GM23338 (cell line): ENCODE measurements at places on chromosomes 16 and 17. TPM values are rescaled to one million over a fixed set of nuclear protein-coding genes. Genes with fewer than 3 reads are reported as not detected.

IKZF3 gene
- total RNA-seq: 0.76 and 1.4 TPM in 2 replicates

HNF1B gene
- total RNA-seq: 0.04 and 0.07 TPM in 2 replicates

PGS1 gene
- total RNA-seq: 65.8 and 67.1 TPM in 2 replicates

DOC2B gene
- 2.4 and 3.8 TPM in 2 replicates for total RNA-seq

- DNase-seq: no peak
These were observed 17.1 kb upstream of the PHB1 start for GRCh38 chr17:49431743-49432142.

GRCh38 chr16:48503779-48504178 is 106.2 kb downstream of the N4BP1 start:
- no peak for DNase-seq

- no peak for DNase-seq
These were observed 9.9 kb upstream of the WFIKKN1 start for GRCh38 chr16:620700-621525.

GRCh38 chr16:57899771-57900661 is 70.9 kb downstream of the CNGB1 start:
- peak; percentile 86 for DNase-seq

GRCh38 chr17:704111-704864 is 10.4 kb downstream of the VPS53 start:
- no peak for DNase-seq

DNA sequence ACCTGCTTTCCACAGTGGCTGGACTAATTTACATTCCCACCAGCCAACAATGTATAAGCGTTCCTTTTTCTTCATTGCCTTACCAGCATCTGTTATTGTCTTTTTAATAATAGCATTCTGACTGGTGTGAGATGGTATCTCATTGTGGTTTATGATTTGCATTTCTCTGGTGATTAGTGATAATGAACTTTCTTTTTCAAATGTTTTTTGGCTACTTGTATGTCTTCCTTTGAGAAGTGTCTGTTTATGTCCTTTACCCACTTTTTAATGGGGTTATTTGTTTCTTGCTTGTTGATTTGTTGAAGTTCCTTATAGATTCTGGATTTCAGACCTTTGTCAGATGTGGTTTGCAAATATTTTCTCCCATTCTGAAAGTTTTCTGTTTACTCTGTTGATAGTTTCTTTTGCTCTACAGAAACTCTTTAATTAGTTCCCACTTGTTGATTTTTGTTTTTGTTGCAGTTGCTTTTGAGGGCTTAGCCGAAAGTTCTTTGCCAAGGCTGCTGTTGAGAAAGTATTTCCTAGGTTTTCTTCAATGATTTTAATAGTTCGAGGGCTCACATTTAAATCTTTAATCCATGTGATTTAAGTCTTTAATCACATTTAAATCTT is 26.8 kb downstream of the ITGAM start:
- DNase-seq: no peak

DNA sequence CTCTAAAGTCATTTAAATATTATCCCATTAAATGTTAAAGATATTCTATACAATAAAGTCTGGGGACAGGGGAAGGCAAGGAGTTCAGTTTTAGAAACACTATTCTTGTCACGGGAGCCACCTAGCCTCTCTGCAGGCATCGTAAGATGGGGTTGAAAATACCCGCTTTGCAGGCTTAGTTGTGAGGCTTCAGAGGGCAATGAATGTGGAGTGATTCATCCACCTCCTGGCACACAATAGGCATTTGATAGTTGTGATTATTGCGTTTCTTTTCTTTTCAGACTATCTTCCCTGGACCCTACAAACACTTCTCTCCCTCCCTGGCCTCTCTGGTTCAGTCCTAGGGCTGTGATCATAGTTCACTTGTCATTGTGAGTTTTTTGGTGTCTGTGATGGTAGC is 19.6 kb downstream of the GLP2R start:
- DNase-seq: no peak

DNA sequence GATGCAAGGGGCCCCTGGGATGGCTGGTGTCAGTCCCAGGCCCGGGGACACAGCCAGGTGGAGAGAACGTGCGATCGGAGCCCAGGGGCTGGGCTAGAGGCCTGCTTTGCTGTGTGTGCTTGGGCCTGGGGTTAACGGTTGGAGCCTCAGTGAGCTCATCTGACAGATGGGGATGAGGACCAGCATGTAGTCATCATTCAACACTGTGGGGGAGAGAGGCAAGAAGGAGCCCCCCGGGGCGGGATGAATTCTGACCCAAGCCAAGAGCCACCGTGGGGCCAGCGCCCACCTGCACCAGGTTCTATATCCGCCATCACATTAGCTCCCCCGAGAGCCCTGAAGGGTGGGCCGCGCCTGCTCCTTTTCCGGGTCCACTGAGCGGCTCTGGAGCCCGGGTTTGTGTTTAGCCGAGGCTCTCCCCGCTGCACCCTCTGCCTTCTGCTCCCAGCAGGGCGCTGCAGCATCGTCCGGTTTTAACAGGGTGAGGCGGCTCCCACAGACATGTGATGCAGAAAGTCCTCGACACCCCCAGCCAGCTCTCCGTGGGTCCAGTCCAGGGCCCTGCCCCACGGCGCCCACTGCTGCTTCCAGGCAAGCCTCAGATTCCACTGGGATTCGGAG is 365.7 kb downstream of the SEC14L1 start:
- no peak for DNase-seq

DNA sequence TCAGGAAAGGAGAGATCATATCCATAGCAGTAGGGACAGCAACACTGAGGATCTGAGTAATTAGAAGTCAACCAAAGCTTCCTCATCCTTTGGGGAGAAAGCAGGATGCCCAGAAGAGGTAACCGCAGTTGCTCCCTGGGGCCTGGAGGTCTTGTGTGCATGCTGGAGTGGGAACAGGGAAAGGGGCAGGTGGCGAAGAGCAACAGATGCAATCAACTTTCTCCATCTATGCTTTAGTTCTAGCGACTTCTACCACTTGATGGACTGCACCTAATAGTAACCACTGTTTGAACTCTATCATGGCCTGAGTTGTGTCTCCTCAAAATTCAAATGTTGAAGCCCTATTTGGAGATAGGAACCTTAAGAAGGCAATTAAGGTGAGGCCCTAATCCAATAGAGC is 503.8 kb downstream of the NPIPA7 start:
- no peak for DNase-seq

DNA sequence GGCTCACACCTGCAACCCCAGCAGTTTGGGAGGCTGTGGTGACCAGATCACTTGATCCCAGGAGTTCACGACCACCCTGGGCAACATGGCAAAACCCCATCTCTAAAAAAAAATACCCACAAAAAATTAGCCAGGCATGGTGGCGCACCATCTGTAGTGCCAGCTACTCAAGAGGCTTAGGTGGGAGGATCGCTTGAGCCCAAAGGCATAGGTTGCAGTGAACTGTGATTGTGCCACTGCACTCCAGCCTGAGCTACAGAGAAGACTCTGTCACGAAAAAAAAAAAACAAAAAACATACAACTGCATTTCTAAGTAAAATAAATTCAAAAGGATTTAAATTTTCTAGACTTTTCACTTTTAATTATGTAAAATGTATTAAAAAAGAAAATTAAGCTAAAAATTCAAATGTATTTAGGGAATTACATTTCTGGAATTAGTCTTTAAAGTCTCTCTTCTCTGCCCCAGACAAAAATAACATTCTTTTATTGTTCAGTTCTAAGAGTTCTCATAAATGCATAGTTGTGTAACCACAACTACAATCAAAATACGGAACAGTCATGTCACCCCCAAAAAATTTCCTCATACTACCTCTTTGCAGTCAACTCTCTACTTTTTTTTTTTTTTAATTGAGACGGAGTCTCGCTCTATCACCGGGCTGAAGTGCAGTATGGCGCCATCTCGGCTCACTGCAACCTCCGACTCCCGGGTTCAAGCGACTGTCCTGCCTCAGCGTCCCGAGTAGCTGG is 14.1 kb downstream of the FAM222B start:
- DNase-seq: no peak

DNA sequence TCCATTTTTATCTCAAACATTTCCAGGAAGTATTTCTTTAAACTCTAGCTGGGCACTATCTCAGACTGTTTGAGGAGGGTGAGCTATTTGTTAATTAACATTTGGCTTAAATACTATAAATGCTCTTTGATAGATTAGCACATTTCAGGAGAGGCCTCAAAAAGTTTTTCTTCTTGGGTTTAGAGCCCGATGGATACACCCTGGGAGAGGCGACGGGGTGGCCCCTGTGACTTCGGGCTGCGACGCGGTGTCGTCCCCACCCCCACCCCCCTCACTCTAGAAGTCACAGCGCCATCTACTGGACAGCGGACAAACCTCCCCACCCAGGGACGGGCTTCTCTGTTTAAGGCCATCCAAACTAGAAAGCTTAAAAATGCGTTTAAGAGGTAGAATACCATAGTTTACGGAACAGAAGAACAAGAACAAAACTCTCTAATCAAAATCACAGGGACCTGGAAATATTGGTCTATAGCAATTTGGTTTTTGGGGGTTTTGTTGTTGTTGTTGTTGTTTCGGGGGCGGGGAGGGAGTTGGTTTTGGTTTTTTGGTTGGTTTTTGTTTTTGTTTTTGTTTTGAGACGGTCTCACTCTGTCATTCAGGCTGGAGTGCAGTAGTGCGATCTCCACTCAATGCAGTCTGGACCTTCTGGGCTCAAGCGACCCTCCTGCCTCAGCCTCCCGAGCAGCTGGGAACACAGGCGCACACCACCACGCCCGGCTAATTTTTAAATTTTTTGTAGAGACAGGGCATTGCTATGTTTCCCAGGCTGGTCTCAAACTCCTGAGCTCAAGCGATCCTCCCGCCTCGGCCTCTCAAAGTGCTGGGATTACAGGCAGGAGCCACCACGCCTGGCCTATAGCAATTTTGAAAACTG is 254.4 kb downstream of the C16orf95 start:
- DNase-seq: peak; percentile 93

DNA sequence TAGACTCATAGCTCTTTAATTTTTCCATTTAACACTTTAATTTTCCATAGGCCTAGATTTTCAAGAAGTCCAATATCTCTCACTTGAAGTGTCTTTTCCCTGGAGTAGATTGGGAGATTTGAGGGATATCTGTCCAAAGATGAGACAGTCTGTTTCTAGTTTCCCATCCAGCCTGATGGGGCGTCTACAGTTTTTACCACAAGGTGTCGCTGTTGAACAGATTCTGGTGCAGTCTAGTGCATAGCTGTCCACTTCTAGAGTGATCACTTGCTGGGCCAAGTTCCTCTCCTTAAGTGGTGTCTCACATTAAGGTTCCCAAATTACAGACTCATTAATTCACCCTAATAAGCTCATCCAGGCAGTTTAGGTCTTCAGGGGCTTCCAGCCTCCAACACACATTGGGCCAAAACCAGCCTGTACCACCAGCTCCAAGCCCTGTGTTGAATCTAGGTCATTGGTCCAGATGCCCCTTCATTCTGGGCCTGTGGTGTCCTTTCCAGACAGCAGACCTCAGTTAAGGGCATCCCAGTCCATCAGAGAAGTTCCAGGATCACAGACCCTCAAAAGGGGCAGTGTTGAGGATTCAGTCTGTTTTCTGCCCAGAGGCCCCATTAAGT is 9.4 kb downstream of the SNX20 start:
- DNase-seq: peak; percentile 64

GRCh38 chr16:72444696-72445095 is 272.7 kb upstream of the PMFBP1 start:
- no peak for DNase-seq

- peak; percentile 42 for DNase-seq
These were observed 51.1 kb downstream of the USP43 start for GRCh38 chr17:9696279-9697044.

DNA sequence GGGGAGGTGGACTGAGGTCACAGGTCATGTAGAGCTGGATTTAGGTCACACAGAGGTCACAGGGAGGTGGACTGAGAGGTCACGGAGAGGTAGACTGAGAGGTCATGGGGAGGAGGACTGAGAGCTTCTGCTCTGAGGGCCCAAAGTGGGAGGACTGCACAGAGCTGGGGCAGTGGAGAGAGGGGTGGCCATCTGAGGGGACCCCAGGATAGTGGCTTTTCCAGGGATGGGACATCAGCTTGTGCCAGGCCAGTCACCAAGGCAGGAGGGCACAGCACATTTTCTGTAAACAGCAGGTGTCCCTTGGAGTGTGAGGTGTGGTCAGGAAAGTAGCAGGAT is 26.1 kb upstream of the JPT2 start:
- no peak for DNase-seq

DNA sequence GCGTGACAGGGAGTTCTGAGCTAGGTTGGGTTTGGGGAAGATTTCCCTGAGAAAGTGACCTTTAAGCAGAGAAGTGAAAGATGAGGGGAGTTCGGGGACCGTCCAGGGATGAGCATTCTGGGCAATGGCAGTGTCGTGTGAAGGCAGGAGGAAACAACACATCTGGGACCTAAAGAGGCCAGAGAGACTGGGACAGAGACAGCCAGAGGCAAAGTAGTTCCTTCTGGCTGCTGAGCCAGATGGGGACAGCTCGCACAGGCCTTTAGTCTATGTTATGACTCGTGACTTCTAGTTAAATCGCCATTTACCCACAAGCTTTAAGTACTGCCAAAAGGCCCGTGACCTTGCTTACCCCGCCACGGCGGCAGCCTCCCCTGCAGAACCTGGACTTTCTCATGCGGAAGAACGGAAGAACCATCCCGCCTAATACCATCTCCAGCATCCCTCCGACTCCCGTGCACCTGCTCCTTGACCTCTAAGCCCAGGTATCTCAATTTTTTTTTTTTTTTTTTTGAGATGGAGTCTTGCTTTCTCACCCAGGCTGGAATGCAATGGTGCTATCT is 8.5 kb upstream of the MED11 start:
- no peak for DNase-seq
